ENCODE measurements at places on chromosomes 7 and 10. TPM values are rescaled to one million over a fixed set of nuclear protein-coding genes. Genes with fewer than 3 reads are reported as not detected.

- no peak overlapping the region for H3K4me3 ChIP-seq
- DNase-seq: no peak
- no peaks in the 10 kb centered on the region for H3K36me3 ChIP-seq
- H3K4me1 ChIP-seq: no peaks in the 10 kb centered on the region
Observed at GRCh38 chr7:71598553-71598952, 466.6 kb downstream of the GALNT17 start.

- H3K4me1 ChIP-seq: no peaks in the 10 kb centered on the region
- no peak for DNase-seq
- H3K27ac ChIP-seq: no peak overlapping the region
Observed at GRCh38 chr10:114723991-114724715, 66.1 kb upstream of the ABLIM1 start.

GRCh38 chr10:98213740-98214139 is 54.3 kb downstream of the LOXL4 start:
- DNase-seq: no peak
- no peaks in the 10 kb centered on the region for H3K36me3 ChIP-seq
- H3K27me3 ChIP-seq: no peaks in the 10 kb centered on the region
- H3K4me3 ChIP-seq: no peak overlapping the region
- H3K27ac ChIP-seq: no peak overlapping the region

- no peaks in the 10 kb centered on the region for H3K36me3 ChIP-seq
- H3K27ac ChIP-seq: no peak overlapping the region
- H3K4me3 ChIP-seq: no peak overlapping the region
- peaks cover 5% of the 10 kb centered on the region for H3K4me1 ChIP-seq
Observed at GRCh38 chr10:43220657-43221418, 46.0 kb downstream of the RASGEF1A start.

DNA sequence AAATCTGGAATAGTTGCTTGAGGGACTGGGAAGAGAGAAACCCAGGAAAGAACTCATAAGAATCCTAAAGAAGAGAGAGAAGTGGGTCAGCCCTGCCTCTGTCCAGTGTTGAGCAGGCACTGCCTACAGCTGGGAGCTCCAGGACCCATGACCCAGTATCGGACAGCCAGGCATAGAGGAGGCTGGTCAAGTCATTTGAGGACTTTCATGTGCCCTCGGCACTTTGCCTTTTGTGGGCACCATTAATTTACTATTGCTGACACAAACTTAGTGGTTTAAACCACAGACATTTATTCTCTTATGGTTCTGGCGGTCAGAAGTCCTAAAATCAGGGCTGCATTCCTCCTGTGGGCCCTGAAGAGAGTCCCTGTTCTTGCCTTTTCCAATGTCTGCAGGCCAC is 60.3 kb downstream of the CPXM2 start:
- no peaks in the 10 kb centered on the region for H3K27me3 ChIP-seq
- no peak overlapping the region for H3K27ac ChIP-seq
- no peak overlapping the region for H3K4me3 ChIP-seq
- no peaks in the 10 kb centered on the region for H3K4me1 ChIP-seq

GRCh38 chr10:49289480-49289879 is 9.5 kb upstream of the C10orf71 start:
- no peaks in the 10 kb centered on the region for H3K4me1 ChIP-seq
- no peak for DNase-seq
- H3K27ac ChIP-seq: no peak overlapping the region
- H3K4me3 ChIP-seq: no peak overlapping the region

DNA sequence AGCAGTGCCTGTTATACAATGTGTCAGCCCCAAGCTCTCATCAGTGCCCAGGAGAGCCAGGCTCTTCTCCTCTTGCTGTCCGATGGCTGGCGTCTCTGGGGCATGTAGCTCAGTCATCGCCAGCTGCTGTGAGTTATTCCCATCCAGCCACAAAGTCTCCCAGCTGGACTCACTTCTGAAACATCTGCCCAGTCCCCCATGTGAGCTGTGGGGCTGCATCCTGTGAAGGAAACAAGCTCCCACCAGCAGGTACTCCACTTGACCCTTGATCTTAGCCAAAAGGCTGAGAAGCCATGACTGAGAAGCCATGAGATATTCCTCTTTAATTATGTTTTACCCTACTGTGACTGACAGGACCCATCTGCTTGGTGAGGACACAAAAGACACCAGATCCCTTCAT is 212.7 kb upstream of the IGFBP3 start:
- H3K4me1 ChIP-seq: no peaks in the 10 kb centered on the region
- H3K27ac ChIP-seq: no peak overlapping the region
- H3K27me3 ChIP-seq: no peaks in the 10 kb centered on the region
- H3K36me3 ChIP-seq: no peaks in the 10 kb centered on the region

DNA sequence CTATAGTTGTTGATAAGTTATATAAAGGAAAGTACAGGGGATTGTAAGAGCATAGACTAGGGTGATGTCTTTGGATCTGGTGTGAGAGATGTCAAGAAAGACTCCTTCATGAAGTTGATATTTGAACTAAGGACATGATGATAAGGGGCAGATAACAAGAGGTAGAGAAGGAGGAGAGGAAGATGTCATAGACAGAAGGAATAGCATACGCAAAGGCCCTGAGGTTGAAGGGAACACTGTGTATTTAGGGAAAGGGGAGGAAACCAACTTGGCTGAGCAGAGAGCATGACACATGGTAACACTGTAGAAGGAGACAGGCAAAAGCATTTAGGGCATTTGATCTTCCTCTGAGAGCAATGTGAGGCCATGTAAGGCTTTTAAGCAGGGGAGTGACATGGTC is 170.8 kb downstream of the CHN2 start:
- H3K36me3 ChIP-seq: no peaks in the 10 kb centered on the region
- H3K27ac ChIP-seq: no peak overlapping the region
- H3K27me3 ChIP-seq: no peaks in the 10 kb centered on the region
- no peak for DNase-seq
- H3K4me1 ChIP-seq: no peaks in the 10 kb centered on the region

- H3K27ac ChIP-seq: no peak overlapping the region
- DNase-seq: no peak
- H3K4me3 ChIP-seq: no peak overlapping the region
- H3K36me3 ChIP-seq: no peaks in the 10 kb centered on the region
- peaks cover 17% of the 10 kb centered on the region for H3K4me1 ChIP-seq
- H3K27me3 ChIP-seq: no peaks in the 10 kb centered on the region
Observed at GRCh38 chr10:110927461-110927860, 8.1 kb downstream of the SHOC2 start.

- no peaks in the 10 kb centered on the region for H3K4me1 ChIP-seq
- no peak overlapping the region for H3K27ac ChIP-seq
- DNase-seq: no peak
- H3K27me3 ChIP-seq: no peaks in the 10 kb centered on the region
Observed at GRCh38 chr7:136130511-136131303, 153.5 kb upstream of the MTPN start.

GRCh38 chr7:125834421-125834820 is 904.8 kb upstream of the POT1 start:
- H3K4me3 ChIP-seq: no peak overlapping the region
- H3K27ac ChIP-seq: no peak overlapping the region
- H3K36me3 ChIP-seq: no peaks in the 10 kb centered on the region
- H3K4me1 ChIP-seq: no peaks in the 10 kb centered on the region
- H3K27me3 ChIP-seq: no peaks in the 10 kb centered on the region

DNA sequence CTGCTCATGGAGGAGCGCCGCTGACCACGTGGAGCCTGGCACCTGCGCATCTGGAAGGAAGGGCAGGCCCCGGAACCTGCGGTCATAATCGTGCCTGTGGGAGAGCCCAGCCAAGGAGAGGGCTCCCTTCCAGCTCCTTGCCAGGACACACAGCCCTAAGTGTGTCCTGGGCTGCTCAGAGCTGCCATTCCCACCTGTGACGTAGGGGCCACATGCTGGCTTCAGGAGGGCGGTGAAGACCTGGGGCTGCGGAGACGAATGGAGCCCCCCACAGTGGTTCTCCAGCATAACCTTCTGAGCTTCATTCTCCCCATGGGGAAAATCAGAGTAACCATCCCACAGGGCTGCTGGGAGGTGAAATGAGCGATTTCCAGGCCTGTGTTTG is 127.6 kb upstream of the CHST15 start:
- H3K27me3 ChIP-seq: no peaks in the 10 kb centered on the region
- H3K27ac ChIP-seq: no peak overlapping the region
- DNase-seq: no peak
- no peaks in the 10 kb centered on the region for H3K36me3 ChIP-seq

GRCh38 chr10:78278058-78278404 is 244.4 kb downstream of the RPS24 start:
- H3K4me1 ChIP-seq: no peaks in the 10 kb centered on the region
- no peaks in the 10 kb centered on the region for H3K36me3 ChIP-seq
- no peak for DNase-seq
- no peak overlapping the region for H3K4me3 ChIP-seq
- no peaks in the 10 kb centered on the region for H3K27me3 ChIP-seq

DNA sequence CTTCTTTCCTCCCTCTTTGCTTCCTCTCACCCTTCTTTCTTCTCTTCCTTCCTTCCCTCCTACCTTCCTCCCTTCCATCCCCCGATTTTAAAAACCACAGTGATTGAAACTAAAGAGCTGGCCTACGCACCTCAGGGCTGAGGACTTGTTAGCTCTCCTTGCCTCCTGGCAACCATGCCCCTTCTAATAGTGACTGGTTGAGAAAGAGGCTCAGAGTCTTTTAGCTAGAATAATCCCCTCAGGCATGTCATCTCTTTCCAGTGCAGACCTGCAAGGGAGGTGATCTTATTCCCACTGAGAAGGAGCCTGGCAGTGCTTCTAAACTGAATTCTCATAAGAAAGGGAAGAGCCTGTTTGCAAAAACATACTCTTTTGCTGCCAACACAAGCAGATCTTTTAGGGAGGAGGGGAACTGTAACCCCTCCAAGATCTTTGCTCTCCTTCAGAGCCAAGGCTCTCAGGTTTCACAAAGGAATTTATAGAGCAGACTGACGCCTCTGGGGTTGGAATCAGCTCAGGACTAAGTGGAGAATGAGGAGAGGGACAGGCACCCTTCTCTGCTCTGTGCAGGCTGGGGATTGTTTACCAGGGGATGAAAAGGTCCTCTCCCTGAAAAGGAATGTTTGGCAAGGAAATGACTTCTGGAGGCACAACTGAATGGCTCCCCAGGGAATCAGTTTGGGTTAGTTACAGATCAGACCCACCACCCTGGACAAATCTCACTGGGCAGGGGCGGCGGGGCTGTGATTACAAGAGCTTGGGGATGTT is 9.4 kb upstream of the ANKRD1 start:
- no peaks in the 10 kb centered on the region for H3K36me3 ChIP-seq
- no peak for DNase-seq
- no peak overlapping the region for H3K27ac ChIP-seq
- peaks cover 4% of the 10 kb centered on the region for H3K27me3 ChIP-seq
- no peaks in the 10 kb centered on the region for H3K4me1 ChIP-seq

DNA sequence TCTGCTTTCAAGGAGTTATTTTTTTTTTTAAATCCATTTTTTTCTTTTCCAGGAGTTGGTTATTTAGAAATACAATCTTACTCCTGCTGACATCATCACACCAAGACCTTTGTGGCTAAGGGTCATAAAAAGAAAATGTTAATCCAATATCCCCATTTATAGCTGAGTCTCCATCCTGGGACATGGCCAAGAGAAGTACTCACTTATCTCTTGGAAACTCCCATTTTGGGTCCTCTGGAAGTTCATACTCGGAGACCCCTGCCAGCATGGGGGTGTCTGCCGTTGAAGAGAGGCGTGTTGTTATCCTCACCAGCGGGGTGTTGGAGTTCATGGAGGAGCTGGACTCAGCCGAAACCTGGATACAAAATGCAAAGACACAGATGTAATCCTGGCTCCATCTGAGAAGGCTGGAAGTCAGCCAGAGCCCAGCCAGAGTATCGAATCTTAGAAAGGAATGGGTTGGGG is 94.6 kb downstream of the FGFR2 start:
- H3K4me1 ChIP-seq: no peaks in the 10 kb centered on the region
- H3K27me3 ChIP-seq: no peaks in the 10 kb centered on the region
- no peak overlapping the region for H3K27ac ChIP-seq
- DNase-seq: no peak
- no peak overlapping the region for H3K4me3 ChIP-seq

DNA sequence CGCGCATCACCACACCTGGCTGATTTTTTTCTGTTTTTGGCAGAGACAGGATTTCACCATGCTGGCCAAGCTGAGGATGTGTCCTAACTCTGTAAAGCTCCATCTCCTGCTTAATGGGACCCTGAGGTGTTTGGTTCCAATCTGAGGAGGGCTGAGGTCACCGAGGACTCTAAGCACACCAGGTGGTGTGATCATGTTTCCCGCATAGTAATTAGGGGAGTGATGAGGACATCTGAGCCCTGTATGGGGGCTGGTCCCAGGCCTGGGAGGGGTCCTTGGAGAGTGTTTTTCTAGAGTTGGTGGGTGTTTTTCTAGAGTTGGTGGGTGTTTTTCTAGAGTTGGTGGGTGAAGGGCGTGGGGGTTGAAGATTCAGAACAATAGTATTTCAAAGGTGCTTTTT is 3.0 kb upstream of the ABHD11 start:
- DNase-seq: no peak
- no peak overlapping the region for H3K27ac ChIP-seq
- H3K27me3 ChIP-seq: no peaks in the 10 kb centered on the region
- H3K4me3 ChIP-seq: no peak overlapping the region
- peaks cover 7% of the 10 kb centered on the region for H3K36me3 ChIP-seq
- H3K4me1 ChIP-seq: peaks cover 9% of the 10 kb centered on the region

Gene AFAP1L2
- 2.5 TPM for total RNA-seq

- no peaks in the 10 kb centered on the region for H3K4me1 ChIP-seq
- DNase-seq: no peak
- H3K36me3 ChIP-seq: peaks cover 11% of the 10 kb centered on the region
- H3K4me3 ChIP-seq: no peak overlapping the region
- no peak overlapping the region for H3K27ac ChIP-seq
Observed at GRCh38 chr10:73076360-73077183, 20.1 kb downstream of the P4HA1 start.

DNA sequence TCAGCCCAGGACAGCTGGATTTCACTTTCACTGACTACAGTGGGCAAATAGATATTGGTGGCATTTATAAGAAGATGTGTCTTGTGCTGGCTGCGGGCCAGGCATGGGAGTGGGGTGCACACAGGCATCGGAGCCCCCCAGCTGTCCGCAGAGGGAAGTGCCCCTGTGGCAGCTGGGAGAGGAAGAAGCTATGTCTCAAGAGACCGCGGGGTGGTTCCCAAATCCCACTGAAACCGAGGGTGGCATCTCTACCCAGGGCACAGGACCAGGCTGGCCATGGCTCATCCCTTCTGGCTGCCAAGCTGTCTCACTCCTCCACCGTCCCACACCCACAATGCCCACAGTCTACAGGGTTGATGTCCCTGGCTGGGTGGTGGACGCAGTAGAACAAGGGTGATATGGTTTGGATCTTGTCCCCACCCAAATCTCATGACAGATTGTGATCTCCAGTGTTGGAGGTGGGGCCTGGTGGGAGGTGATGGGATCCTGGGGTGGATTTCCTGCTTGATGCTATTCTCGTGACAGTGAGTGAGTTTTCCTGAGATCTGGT is 94.8 kb downstream of the TCERG1L start:
- no peak for DNase-seq
- no peak overlapping the region for H3K4me3 ChIP-seq
- H3K36me3 ChIP-seq: no peaks in the 10 kb centered on the region
- H3K4me1 ChIP-seq: no peaks in the 10 kb centered on the region
- no peak overlapping the region for H3K27ac ChIP-seq

GRCh38 chr7:19442016-19442785 is 266.6 kb downstream of the POLR1F start:
- no peak overlapping the region for H3K27ac ChIP-seq
- no peak overlapping the region for H3K4me3 ChIP-seq
- H3K27me3 ChIP-seq: no peaks in the 10 kb centered on the region
- no peaks in the 10 kb centered on the region for H3K4me1 ChIP-seq
- no peaks in the 10 kb centered on the region for H3K36me3 ChIP-seq

- no peaks in the 10 kb centered on the region for H3K36me3 ChIP-seq
- no peak overlapping the region for H3K4me3 ChIP-seq
- no peaks in the 10 kb centered on the region for H3K27me3 ChIP-seq
Observed at GRCh38 chr7:67549126-67549525, 552.5 kb downstream of the TYW1 start.

GRCh38 chr7:92997152-92997551 is 120.6 kb downstream of the SAMD9 start:
- H3K36me3 ChIP-seq: no peaks in the 10 kb centered on the region
- no peaks in the 10 kb centered on the region for H3K27me3 ChIP-seq
- no peak for DNase-seq
- no peak overlapping the region for H3K4me3 ChIP-seq
- no peaks in the 10 kb centered on the region for H3K4me1 ChIP-seq
